ENCODE measurements at places on chromosomes 11 and 22. TPM values are rescaled to one million over a fixed set of nuclear protein-coding genes. Genes with fewer than 3 reads are reported as not detected.

GRCh38 chr11:126465573-126466188 is 110.2 kb downstream of the ST3GAL4 start:
- DNase-seq: peak; percentile 29

DNA sequence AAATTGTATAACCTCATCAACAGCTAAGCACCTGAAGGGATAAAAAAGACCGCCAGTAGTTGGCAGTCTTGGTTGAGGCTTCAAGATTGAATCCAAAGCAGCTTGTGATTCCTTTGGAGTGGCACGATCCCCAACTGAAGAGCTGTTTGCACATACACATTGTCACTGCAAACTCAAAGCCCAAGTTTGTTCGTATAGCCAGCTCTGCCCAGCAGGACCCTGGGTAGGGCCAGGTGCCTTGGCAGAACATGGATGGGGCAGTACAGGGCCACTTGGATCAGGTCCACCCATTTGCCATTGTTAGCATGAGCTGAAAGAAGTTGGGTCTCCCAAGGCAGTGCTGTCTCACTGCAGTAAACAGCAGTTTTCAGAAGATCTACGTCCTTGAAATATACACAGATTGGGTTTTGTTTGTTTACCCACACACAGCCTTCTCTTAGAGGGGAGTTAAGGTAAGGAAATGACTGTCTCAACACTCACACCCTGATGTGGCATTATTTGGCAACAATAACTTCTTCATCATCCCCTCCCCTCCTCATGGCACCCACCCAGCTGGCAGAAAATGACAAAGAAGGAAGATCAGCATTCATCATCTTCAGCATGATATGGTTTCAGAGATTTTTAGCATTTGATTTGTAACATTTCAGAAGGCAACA is 132.9 kb downstream of the COMMD9 start:
- DNase-seq: no peak

DNA sequence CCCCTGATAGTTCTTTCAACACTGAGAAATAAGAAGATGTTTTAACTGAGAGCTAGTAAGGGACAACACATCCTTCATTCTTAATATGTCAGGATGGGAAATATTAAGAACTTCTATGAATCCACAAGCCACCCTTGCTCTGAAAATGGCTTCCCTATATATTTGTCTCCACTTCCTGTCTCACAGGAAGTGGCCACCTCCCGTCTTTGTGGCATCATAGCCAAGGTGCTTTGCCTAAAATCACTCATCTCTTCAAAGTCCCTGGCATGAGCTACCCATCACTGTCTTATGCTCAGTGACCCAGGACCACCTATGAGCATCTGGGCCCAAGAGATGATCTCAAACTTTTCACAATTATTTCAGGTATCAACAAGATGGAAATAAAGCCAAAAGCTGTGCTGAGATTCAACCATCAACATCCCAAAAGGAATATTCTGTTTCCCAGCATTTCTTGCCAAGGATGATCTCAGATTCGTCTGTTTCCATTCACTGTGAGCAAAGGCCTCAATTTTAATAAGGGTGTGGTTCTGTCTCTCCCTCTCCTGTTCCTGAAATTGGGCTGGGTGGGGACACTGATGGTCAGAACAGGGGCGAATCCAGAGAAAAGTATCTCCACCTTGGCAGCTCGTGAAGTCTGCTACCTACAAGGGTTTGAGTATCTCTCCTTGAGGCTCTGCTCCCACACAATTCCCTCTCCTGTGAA is 493.9 kb downstream of the MN1 start:
- DNase-seq: no peak

DNA sequence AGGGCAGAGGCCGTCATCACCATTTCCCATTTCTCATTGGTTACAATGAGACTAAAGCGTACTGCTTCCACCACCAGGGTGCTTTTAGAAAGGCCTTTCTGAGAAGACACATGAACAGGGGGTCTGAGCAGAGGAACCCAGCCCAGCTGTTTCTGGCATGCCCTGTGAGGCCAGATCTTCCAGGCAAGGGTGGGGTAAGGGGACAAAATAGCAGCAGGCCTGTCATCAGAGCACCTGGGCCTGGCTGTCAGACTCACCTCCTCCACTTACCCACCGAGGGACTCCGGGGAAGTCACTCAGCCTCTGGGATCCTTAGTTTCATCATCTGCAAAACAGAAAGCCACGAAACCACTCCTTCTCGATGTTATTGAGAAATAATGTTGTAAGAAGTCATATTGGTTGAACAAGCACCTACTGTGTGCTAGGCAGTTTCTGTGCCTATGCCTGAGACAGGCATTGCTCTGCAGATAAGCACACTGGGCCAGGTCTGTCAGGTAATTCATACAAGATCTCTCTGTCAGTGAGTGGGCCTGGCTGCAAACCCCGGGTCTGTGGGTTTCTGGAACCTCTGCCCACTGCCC is 8.8 kb upstream of the WNT11 start:
- DNase-seq: no peak

- no peak for DNase-seq
Observed at GRCh38 chr22:29351891-29352290, 36.4 kb upstream of the RASL10A start.

DNA sequence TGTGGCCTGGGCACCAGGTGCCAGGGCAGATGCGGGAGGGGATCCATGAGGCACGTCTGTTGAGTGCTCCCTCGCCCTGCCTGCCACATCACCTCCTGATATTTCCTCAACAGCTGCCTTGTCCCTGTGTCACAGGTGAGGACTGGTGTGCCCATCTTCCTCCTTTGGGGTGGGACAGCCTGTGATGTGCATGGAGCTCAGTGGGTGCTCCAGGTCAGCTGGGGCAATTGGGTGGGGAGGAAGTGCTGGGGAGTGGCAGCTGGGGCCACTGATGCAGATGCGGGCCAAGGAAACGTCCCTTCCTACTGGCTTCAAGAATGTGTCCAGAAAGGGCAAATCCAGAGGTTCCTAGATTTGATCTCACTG is 83.6 kb downstream of the MORC2 start:
- no peak for DNase-seq

Gene SOX6
- polyA plus RNA-seq: not detected

- DNase-seq: no peak
Observed at GRCh38 chr11:123404676-123405075, 25.4 kb upstream of the GRAMD1B start.

Gene FAM83F
- not detected for polyA plus RNA-seq

DNA sequence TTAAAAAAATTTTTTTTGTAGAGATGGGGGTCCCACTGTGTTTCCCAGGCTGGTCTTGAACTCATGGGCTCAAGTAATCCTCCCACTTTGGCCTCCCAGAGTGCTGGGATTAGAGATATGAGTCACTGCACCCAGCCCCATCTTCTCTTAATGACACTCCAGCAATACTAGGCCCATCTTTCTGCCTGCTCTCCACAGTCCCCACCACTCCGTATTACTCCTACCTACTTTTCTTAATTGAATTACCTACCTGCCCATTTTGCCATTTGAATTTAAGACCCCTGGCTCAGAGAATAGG is 2.0 kb upstream of the STIM1 start:
- DNase-seq: no peak

- no peak for DNase-seq
Observed at GRCh38 chr11:27882066-27882697, 181.9 kb upstream of the BDNF start.

DNA sequence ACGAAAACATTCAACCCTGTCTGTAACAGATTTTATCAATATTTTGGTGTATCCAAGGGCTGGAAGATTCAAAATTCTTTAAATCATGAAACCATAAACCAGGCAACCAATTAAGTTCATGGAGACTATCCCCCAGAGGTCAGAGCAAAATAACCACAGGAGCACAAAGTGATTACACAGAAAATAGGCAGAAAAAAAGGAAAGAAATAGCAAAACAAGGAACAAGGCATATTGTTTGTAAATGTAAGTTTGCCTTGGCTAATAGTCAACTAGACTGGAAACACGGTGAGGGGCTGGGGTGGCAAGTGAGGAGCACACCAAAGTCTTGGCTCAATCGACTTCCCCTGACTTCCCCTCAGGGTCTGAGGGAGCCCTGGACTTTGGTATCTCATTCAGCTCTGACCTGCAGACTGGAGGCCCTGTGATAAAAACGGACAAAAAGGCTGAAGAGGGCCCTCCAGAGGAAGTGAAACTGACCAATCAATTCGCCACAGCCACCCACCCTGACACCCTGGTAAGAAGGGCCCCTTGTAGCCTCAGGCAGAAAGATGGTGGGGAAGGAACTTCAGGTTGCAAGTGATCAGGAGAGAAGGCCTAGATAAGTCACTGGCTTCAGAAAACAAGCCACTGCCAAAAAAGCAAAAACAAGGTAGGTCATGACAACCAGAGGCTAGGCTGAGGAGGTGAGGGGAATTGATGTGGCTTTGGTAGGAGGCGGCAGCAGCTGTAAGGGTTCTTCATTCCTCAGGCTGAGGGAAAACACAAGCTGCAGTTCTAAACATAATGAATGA is 1.8 kb downstream of the SIK3 start:
- DNase-seq: peak; percentile 76

Gene PATE4
- polyA plus RNA-seq: not detected

DNA sequence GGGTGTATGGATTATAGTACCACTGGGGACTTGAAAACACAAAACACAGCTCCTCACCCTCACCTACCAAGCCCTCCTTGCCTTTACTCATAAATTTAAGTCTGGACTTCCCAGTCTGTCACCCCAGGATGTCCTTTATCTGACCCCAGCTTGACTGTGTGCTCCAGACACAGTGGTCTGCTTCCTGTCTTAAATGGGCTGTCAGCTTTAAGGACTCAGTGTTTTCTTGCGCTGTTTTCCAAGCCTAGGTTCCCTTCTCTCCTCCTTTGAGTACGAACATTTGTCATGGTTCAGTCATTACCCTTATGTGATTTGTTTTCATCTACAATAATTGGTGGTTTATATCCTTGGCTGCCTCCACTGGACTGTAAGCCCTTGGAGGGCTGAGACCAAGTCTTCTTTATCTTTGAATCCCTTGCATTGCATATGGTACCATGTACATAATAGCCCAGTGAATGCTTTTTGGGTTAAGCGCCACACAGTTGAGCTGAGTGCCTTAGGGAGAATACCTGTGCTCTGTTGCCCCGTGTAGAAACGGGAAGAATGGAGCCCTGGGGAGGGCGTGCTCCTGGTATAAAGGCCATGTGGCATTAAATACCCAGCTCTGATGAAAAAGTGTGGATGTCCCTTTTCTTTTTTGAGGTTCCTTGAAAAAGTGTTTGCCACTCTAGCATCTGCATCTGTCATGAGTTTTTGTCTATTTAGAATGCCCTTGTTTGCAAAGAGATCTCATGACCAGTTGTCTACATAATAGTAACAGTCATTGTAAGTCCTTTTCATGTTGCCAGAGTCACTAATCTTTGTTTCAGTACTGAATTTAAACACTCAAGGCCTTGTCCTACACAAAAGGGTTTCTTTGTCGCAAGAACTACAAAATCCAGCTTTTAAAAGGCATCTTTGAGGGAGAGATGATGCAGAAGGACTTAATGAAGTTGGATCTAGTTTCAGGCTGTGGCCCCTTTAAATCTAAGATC is 14.0 kb downstream of the PANX1 start:
- no peak for DNase-seq

Gene PTPRJ
- 7.0 TPM for polyA plus RNA-seq

Gene KRTAP5-2
- polyA plus RNA-seq: not detected

Gene OR5A1
- not detected for polyA plus RNA-seq

DNA sequence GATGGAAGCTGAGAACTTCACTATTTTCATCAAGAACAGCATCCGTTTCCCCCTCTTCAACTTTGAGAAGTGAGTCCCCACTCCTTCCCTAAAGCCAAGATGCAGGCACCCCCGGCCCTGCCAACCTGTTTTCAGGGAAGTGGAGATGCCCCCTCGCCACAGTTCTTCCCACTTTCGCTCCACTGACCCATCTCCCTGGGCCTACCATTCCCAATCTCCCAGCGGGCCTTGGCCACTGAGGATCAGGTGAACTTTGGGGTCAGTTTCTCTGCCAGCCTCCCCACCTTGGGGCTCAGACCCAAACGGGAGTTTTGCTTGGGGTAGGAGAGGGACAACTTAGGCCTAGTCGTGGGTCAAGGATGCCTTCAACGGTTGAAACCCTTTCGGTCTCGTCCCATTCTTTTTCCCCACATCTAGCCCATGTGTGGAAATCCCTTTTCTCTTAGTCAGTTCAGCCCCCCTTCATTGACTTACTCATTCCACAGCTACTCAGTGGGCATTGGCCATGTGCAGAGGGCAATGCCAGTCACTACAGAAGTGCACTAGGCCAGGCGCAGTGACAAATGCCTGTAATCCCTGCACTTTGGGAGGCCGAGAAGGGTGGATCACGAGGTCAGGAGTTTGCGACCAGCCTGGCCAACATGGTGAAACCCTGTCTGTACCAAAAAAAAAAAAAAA is 10.6 kb downstream of the P2RX3 start:
- no peak for DNase-seq

GRCh38 chr11:90326647-90327046 is 103.8 kb upstream of the CHORDC1 start:
- no peak for DNase-seq

DNA sequence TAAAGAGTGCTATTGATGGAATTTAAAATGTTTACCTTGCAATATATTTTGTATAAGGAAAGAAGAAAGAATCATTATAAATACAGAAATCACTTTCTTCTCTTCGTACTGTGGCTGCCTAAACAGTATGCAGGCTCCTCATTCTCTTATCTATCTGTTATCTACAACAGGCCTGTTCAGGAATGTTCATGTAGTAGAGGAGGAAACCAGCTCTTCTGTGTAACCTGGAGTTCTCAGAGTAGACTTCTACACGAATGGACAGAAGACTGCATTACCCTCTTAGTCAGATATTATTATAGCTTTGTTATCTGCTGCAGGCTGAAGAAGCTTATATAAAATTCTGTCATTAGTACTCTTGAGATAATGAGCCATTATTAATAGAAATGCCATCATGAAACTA is 1225.9 kb upstream of the CNTN5 start:
- DNase-seq: no peak

- DNase-seq: no peak
Observed at GRCh38 chr11:132859306-132859705, 673.0 kb downstream of the OPCML start.

DNA sequence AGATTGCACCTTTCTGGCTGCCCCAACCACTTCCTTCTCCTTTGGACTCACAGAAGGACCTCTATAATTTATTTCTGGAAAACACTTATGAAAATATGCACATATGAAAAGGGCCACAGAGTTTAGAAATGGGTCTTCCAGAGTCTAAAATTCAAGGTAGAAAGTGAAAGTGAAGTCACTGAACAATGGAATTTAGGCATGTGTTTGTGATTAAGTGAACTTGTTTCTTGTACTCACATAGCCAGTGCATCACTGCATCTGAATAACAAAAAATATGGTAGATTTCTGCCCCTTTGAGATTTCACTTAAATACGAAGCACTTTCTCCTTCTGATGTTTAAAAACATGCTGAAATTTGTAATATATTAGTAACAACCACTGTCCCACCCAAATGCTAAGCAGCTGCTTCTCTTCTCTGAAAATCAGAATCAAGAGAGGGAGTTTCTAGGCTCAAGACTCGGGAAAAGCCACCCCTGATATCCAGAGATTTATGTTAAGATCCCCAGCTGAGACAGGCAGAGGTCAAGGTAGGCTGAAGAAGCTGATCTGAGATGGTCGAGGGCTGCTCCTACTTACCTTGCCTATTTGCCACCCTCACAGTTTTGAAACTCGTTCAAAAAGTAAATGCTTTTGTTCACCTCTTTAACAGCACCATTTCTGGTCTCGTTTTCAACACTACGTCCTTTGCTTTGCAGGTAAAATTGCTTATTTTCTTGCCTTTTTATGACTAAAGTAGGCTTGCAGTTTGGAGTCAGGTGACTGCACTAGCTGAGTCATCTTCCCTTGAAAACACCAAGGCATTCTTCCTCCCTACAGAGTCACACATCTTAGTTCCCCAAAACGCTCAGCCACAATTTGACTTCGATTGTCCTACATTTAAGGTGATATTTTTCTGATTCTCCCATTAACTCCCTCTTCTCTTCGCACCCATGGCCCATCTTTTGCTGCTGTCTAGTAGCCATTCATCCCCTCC is at the start of gene XKR3:
Gene XKR3, minus strand, starts transcription at position 696 of the 972 bp plus-strand sequence. CDS start 17,338 bp downstream, outside the sequence.
- DNase-seq: no peak

GRCh38 chr11:119505071-119505470 is 82.1 kb upstream of the THY1 start:
- no peak for DNase-seq
